ENCODE measurements at places on chromosomes 2 and 18. TPM values are rescaled to one million over a fixed set of nuclear protein-coding genes. Genes with fewer than 3 reads are reported as not detected.

LTBP1 gene
- 0.50 TPM for total RNA-seq

SCYGR6 gene
- not detected for total RNA-seq

DSG4 gene
- not detected for total RNA-seq

RIT2 gene
- total RNA-seq: not detected

SLC5A7 gene
- not detected for total RNA-seq

CIB4 gene
- total RNA-seq: not detected

CENPA gene
- 51.6 TPM for total RNA-seq

EML6 gene
- total RNA-seq: 3.1 TPM

PASK gene
- 71.9 TPM for total RNA-seq

PID1 gene
- not detected for total RNA-seq

SMAD2 gene
- 156 TPM for total RNA-seq

COL4A4 gene
- total RNA-seq: not detected

REG3A gene
- total RNA-seq: not detected

COPS9 gene
- 112 TPM for total RNA-seq

MTLN gene
- total RNA-seq: 69.0 TPM

ALPI gene
- total RNA-seq: not detected

DNAJC10 gene
- 54.2 TPM for total RNA-seq

SKOR2 gene
- not detected for total RNA-seq

FAM237A gene
- total RNA-seq: not detected

RAB10 gene
- 121 TPM for total RNA-seq

LYPD1 gene
- not detected for total RNA-seq

STRN gene
- total RNA-seq: 30.8 TPM

PTH2R gene
- total RNA-seq: 0.12 TPM

CNPPD1 gene
- 72.0 TPM for total RNA-seq

MC5R gene
- not detected for total RNA-seq

TTL gene
- total RNA-seq: 41.2 TPM

MAP3K19 gene
- not detected for total RNA-seq

EIPR1 gene
- total RNA-seq: 44.7 TPM

SLC11A1 gene
- total RNA-seq: 0.18 TPM

C18orf63 gene
- not detected for total RNA-seq

ST8SIA3 gene
- not detected for total RNA-seq

C1GALT1C1L gene
- not detected for total RNA-seq

CRYGC gene
- not detected for total RNA-seq

ANO7 gene
- 0.53 TPM for total RNA-seq

PROM2 gene
- total RNA-seq: not detected

SCTR gene
- total RNA-seq: not detected

APOB gene
- total RNA-seq: not detected

ANXA4 gene
- total RNA-seq: 66.6 TPM

GNAL gene
- total RNA-seq: 0.52 TPM

HOXD13 gene
- not detected for total RNA-seq

ESPNL gene
- 0.05 TPM for total RNA-seq

NEU2 gene
- not detected for total RNA-seq

ZNF892 gene
- total RNA-seq: 3.9 TPM

PLB1 gene
- total RNA-seq: 0.67 TPM

LGALSL gene
- total RNA-seq: 1.1 TPM

GALR1 gene
- not detected for total RNA-seq

GAD1 gene
- total RNA-seq: 3.7 TPM

Data from activated CD8-positive, alpha-beta memory T cell treated with anti-CD3 and anti-CD28 coated beads, Interleukin-2, amount 10 ng/mL, durations not matched to agents 7 days and 5 days (primary cell).